ENCODE measurements at places on chromosomes 4 and X. TPM values are rescaled to one million over a fixed set of nuclear protein-coding genes. Genes with fewer than 3 reads are reported as not detected.

The MAGEA2B gene
- total RNA-seq: not detected

The TRO gene
- total RNA-seq: 4.4 TPM

The AKAP14 gene
- total RNA-seq: not detected

The ARHGAP24 gene
- total RNA-seq: 37.9 TPM

The ALB gene
- 0.19 TPM for total RNA-seq

The DGKK gene
- total RNA-seq: not detected

The WDFY3 gene
- 145 TPM for total RNA-seq

The PDLIM5 gene
- total RNA-seq: 113 TPM

The GRXCR1 gene
- total RNA-seq: not detected

The PAGE3 gene
- not detected for total RNA-seq

The SMPX gene
- not detected for total RNA-seq

The PRDM8 gene
- total RNA-seq: 1.2 TPM

The AMER1 gene
- 2.2 TPM for total RNA-seq

The BMX gene
- total RNA-seq: 208 TPM

The PAGE4 gene
- not detected for total RNA-seq

The IL13RA2 gene
- total RNA-seq: 0.23 TPM

The ADAMTS3 gene
- 0.68 TPM for total RNA-seq

The UGT2A1 gene
- 0.05 TPM for total RNA-seq

The LIMCH1 gene
- total RNA-seq: 44.5 TPM

The HPGD gene
- total RNA-seq: 0.19 TPM

The LRIT3 gene
- 0.17 TPM for total RNA-seq

The NOX1 gene
- not detected for total RNA-seq

The ODAPH gene
- total RNA-seq: not detected

The TXK gene
- total RNA-seq: 0.23 TPM

The GK2 gene
- not detected for total RNA-seq

The EOLA1 gene
- total RNA-seq: 23.1 TPM

The MBTPS2 gene
- total RNA-seq: 13.1 TPM

The ELF4 gene
- 16.2 TPM for total RNA-seq

The RADX gene
- 0.14 TPM for total RNA-seq

The NSG1 gene
- total RNA-seq: not detected

The ARX gene
- not detected for total RNA-seq

The SGCB gene
- total RNA-seq: 23.7 TPM

The AWAT2 gene
- total RNA-seq: 1.2 TPM
